ENCODE measurements at places on chromosomes 1 and 21.

DNA sequence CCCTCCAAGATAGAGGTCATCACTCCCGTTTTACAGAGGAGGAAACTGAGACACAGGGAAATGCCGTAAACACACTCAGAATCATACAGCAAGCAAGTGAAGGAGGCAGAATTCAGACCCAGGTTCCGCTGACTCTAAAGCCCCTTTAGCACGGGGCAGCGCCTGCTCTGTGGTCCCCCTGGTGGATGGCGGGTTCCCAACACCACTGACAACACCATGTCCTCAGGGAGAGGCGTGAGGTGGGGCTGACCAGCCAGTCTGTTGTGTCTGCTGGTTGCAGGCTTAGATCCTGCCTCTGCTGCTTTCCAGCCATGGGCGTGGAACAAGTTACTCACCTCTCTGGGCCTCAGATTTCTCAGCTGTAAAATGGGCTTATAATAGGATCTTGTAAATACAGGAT lies 617.3 kb downstream of the MATN1 start:
- no peak for DNase-seq

- DNase-seq = no peak
Measured at GRCh38 chr1:156461109-156461508, 39.5 kb downstream of the MEF2D start.

- DNase-seq = no peak
Measured at GRCh38 chr1:211327346-211327921, 801 bp downstream of the TRAF5 start.

DNA sequence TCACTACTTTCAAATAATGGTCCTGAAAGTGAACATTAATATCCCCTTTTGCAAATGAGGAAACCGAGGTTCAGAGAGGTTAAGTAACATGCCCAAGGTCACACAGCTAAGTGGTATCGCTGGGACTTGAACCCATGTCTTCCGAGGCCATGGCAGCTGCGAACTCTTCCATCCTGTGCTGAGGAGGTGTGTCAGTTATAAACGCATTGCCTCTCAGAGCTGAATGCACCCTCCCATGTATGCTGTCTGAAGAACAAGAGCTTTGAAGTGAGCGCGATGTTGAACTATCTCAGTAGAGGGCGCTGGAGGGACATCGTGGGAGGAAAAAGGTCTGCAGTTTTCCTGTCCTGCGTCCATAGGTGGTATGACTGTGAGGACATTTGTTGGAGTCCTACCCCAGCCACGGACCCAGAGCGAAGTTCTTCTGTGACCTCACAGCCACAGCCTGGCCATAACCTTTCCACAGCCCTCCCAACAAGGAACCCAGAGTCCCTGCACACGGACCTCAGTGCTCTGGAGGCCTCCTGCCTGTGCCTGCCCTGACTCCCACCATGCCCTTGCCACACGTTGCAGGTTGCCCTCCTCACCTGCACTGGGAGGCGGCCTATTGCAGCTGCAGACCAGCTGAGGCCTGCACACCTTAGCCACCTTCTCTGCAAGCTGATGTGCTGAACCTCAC lies 7.5 kb downstream of the MYOC start:
- peak; percentile 29 for DNase-seq

- DNase-seq = no peak
Measured at GRCh38 chr1:182069028-182069466, 7.5 kb upstream of the ZNF648 start.

DNA sequence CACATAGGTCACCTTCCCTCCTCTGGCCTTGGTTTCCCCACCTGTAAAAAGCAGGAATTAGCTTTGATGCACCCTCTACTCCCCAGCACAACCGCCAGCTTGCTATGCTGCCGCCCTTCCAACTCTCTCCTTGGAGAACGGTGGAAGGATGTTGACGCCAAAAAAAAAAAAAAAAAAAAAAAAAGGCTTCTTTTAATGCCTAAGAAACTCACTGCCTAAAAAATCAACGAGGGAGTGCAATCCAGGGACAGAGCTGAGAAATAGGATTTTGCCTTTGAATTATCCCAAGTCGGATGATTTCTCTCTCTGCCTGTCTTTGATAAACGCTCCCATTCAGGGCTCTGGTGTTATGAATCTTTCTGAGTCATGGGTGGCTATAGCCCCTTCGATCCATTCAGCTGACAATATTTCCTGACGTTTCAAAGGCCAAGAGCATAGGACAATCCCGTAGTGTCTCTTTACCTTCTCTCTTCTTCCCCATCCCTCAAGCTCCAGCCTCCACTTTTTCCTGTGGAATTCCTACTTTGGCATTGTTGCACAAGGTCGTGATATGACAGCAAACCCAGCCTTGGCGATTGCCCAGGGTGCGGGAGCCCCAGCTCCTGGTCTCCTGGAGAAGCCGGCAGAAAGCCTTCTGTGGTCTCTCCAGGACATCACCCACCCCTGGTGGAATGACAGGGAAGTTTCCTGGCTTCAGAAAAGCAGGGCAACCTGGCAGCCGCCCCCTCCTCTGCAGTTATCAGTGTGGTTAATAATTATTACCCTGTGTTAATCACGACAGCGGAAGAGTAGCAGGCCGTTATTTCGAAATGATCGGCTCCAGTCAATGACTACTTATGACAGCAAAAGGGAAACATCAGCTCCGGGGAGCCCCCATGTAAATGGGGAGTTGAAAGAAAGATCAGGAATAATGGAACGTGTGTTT lies 8.0 kb upstream of the PLXNA2 start:
- DNase-seq = no peak

GRCh38 chr1:145960468-145961108 lies 2.8 kb upstream of the LIX1L start:
- no peak for DNase-seq

GRCh38 chr1:233625510-233625981 lies 11.6 kb downstream of the KCNK1 start:
- DNase-seq = no peak

- DNase-seq = no peak
Measured at GRCh38 chr1:213331631-213332175, 280.7 kb downstream of the RPS6KC1 start.

GRCh38 chr1:215772151-215772550 lies 205.0 kb downstream of the KCTD3 start:
- DNase-seq = no peak

DNA sequence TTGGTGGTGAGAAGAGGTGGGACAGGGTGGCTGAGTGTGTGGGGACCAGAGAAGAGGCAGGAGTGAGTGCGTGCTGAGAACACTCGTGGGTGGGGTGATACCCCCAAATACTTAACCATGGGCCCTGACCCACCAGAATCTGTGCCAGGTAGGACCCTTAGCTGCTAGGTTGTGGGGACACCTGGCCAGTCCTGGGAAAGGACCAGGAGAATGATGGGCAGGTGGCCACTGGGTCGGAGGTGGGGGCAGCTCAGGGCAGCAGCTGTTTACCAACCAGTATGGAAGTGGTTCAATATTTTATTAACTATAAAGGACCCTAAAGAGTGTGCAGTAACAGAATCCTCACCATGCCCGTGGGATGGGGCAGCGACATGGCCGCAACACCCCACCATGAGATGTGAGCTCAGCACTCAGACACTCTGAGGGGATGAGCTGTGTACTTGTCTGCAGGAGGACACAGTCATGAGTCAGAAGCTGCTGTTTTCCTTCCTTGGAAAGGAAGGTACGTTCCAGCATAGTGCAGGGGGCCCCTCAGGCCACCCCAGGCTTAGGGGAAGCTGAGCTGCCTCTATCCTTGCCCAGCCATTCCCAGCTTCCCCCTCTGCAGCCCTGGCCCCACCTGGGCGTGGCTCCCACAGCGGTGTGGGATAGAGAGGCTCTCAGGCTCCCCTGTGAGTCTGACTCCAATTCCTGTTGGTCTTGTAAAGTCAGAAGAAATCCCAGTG lies 25.4 kb downstream of the TEX35 start:
- DNase-seq = no peak

GRCh38 chr1:217911908-217912307 lies 280.8 kb downstream of the SPATA17 start:
- no peak for DNase-seq

All from AG04449 (cell line).